ENCODE measurements at places on chromosomes 11 and 22. TPM values are rescaled to one million over a fixed set of nuclear protein-coding genes. Genes with fewer than 3 reads are reported as not detected.

PRODH gene
- 4.6 TPM for total RNA-seq

HIPK3 gene
- total RNA-seq = 283 TPM

CLCF1 gene
- total RNA-seq = 11.1 TPM

CCDC73 gene
- total RNA-seq = 4.1 TPM

OR5AL1 gene
- not detected for total RNA-seq

GRCh38 chr11:17802491-17802890 is 67.9 kb downstream of the KCNC1 start:
- no peak for DNase-seq

GRCh38 chr11:19713196-19714021 is 772 bp downstream of the NAV2 start:
- no peak for DNase-seq

- DNase-seq = no peak
These were observed 2.1 kb upstream of the HBG1 start for GRCh38 chr11:5251746-5252145.

DNA sequence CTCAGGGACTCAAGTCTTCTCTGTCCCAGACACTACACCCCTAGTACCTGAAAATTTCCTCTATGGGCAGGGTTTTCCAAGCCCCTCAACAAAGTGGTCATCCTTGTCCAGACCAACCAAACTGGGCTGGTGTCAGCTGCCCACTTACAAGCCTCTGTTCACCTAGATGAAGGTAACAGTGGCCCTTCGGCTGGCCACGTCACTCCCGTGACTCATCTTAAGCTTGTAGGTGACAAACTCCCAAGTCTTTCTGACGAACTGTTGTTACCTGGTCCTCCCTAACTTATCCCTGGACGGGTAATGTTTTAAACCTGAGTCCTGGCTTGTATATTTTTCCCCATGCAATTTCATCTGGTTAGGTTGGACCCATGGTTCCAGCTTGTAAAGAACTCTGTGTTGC is 4.7 kb downstream of the CXCR5 start:
- no peak for DNase-seq

GRCh38 chr11:97989121-97989520 is 1031.6 kb upstream of the CNTN5 start:
- DNase-seq = no peak

- DNase-seq = no peak
These were observed 1.4 kb downstream of the SMPD1 start for GRCh38 chr11:6391537-6392134.

GRCh38 chr11:1198561-1199240 is 24.2 kb upstream of the MUC5B start:
- DNase-seq = no peak

- no peak for DNase-seq
These were observed 905 bp upstream of the UCP3 start for GRCh38 chr11:74009675-74010305.

- peak; percentile 50 for DNase-seq
These were observed 13.9 kb downstream of the SLC35E4 start for GRCh38 chr22:30649430-30650007.
